Gastroesophageal sphincter (tissue), 4 donors: ENCODE measurements at places on chromosomes 4 and X. TPM values are rescaled to one million over a fixed set of nuclear protein-coding genes. Genes with fewer than 3 reads are reported as not detected.

GRCh38 chr4:75542824-75543223 lies 13.0 kb upstream of the ODAPH start:
- no peaks in the 10 kb centered on the region for H3K4me1 ChIP-seq
- no peaks in the 10 kb centered on the region for H3K27me3 ChIP-seq
- no peak for ATAC-seq
- H3K4me3 ChIP-seq, result no peak overlapping the region
- peaks cover 49% of the 10 kb centered on the region for H3K36me3 ChIP-seq

- no peaks in the 10 kb centered on the region for H3K27me3 ChIP-seq
- H3K36me3 ChIP-seq, result no peaks in the 10 kb centered on the region
- ATAC-seq, result no peak
- H3K4me3 ChIP-seq, result no peak overlapping the region
Measured at GRCh38 chr4:14644580-14645282, 357.6 kb upstream of the CPEB2 start.

GRCh38 chr4:156779774-156780173 lies 191.8 kb downstream of the PDGFC start:
- H3K36me3 ChIP-seq, result no peaks in the 10 kb centered on the region
- no peak for ATAC-seq
- H3K27me3 ChIP-seq, result no peaks in the 10 kb centered on the region
- H3K4me3 ChIP-seq, result no peak overlapping the region
- peaks cover 32% of the 10 kb centered on the region for H3K4me1 ChIP-seq

L1CAM gene
- 16.2 TPM for total RNA-seq

DNA sequence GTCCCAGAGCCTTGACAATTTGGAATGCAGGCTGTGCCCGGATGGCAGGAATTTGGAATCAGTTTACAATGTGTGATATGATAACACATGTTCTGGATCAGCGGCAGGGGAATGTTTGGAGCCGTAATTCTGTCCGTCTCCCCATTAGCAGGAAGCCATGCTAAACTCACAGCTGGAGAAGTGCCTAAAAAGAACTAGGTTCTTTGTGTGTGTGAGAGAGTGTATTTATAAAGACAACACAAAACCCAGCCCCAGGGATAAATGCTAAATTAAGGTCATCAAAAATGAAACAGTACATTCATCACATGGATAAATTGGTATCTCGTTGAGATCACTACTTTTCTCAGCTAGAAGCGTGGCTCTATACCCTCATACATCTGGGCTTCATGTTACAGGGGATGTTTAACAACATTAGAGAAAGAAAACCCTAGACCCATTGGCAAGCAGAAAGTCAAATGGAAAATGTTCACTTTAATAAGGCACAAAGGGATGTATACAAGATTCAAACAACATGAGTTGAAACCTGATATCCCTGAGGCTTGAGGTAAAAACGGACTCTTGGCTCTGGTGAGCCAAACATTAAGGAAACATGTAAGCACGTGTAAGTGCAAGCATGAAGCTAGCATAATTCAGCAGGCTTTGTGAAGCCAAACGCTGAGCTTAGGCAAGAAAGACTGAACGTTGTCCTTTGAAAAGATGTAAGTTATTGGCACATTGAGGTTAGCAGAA lies 18.0 kb upstream of the TMEM131L start:
- no peaks in the 10 kb centered on the region for H3K27me3 ChIP-seq
- ATAC-seq, result no peak
- H3K27ac ChIP-seq, result no peak overlapping the region

- no peaks in the 10 kb centered on the region for H3K27me3 ChIP-seq
- no peaks in the 10 kb centered on the region for H3K4me1 ChIP-seq
- ATAC-seq, result no peak
Measured at GRCh38 chr4:84855774-84856173, 110.7 kb downstream of the WDFY3 start.

DNA sequence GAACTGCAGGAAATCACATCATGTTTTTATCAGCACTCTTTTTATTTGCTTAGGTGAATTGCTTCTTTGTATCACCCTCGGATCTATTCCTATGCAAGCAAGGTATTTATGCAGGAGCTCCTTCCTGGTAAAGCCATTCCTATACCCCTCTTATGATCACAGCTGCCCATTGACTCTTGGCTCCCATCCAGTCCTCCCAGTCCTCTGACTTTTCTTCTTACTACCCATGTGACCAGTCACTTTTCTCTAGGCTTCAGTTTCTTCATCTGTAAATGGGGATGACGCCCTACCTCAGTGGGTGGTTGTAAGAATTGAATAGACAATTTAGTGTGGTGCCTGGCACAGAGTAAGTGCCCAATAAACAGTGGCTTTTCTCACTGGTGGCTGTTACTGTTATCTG lies 144.9 kb downstream of the FHIP1A start:
- H3K27me3 ChIP-seq, result no peaks in the 10 kb centered on the region
- no peak overlapping the region for H3K4me3 ChIP-seq
- H3K36me3 ChIP-seq, result no peaks in the 10 kb centered on the region
- no peaks in the 10 kb centered on the region for H3K4me1 ChIP-seq
- ATAC-seq, result no peak

DNA sequence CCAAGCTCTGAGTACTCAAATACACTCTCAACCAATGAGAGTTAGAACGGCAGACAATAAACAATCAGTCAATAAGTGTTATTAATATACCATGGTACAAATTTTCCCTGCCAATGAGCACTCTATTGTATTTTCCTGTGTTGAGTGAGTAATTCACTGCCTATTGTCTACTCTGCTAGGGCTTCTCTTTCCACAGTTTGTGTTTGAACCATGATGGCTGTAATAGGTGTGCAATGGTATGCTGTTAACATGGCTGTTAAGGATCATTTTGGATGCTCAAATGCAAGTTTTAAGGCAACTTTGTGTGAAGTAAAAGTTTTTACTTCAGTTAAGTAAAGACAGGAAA lies 41.2 kb downstream of the RPS6KA3 start:
- H3K4me1 ChIP-seq, result peaks cover 26% of the 10 kb centered on the region
- H3K27ac ChIP-seq, result no peak overlapping the region
- H3K36me3 ChIP-seq, result no peaks in the 10 kb centered on the region

DIAPH2 gene
- 46.1 TPM for total RNA-seq

ADAMTS3 gene
- 1.1 TPM for total RNA-seq

SPARCL1 gene
- 2,335 TPM for total RNA-seq

DNA sequence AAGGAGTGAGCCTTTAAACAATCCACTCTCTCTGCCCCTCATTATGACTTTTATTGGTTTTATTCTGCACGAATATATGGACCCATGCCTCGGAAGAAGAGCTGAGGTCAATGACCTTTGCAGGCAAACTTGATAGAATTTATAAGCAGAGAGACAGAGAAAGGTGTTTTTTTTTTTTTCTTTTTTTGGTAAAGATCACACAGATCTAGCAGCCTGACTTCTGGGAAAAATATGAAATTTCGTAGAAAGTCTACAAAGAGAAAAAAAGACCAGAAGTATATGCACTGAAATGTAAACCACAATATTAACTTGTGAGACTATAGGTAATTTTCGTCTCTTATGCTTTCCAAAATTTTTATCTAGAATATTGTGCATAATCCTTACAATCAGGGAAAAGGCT lies 61.6 kb downstream of the LEF1 start:
- no peak overlapping the region for H3K27ac ChIP-seq
- no peaks in the 10 kb centered on the region for H3K27me3 ChIP-seq
- no peak for ATAC-seq
- no peaks in the 10 kb centered on the region for H3K36me3 ChIP-seq
- no peaks in the 10 kb centered on the region for H3K4me1 ChIP-seq

TLR8 gene
- 2.7 TPM for total RNA-seq

F9 gene
- total RNA-seq, result not detected

IGFBP7 gene
- 784 TPM for total RNA-seq

SPANXA1 gene
- not detected for total RNA-seq

DNA sequence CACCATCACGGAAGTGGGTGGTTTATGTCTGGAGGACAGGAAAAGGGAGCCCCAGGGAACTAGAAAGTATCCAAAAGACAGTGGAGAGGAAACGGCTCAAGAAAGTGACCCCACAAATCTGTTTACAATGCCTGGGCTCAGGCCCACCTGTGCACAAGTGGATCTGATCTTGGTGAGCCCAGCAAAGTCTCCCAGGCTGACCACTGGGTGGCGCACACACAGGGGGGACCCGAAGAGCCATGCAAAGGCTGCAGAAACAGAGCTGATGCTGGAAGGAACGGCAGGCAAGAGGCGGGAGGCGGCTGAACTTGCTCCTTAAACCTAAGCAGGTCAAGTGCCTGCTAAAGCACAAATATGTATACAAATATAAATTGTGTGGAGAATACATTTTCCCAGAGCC lies 9.6 kb downstream of the HAUS7 start:
- H3K27ac ChIP-seq, result no peak overlapping the region
- ATAC-seq, result peak; percentile 42
- H3K36me3 ChIP-seq, result no peaks in the 10 kb centered on the region
- no peaks in the 10 kb centered on the region for H3K27me3 ChIP-seq

DSPP gene
- not detected for total RNA-seq

- H3K4me1 ChIP-seq, result peaks cover 17% of the 10 kb centered on the region
- H3K4me3 ChIP-seq, result no peak overlapping the region
- no peak for ATAC-seq
- H3K27ac ChIP-seq, result no peak overlapping the region
- peaks cover 37% of the 10 kb centered on the region for H3K27me3 ChIP-seq
Measured at GRCh38 chr4:48493452-48494100, 3.5 kb downstream of the ZAR1 start.

GRCh38 chrX:47936224-47936939 lies 67.4 kb downstream of the ZNF182 start:
- no peaks in the 10 kb centered on the region for H3K27me3 ChIP-seq
- H3K4me3 ChIP-seq, result no peak overlapping the region
- ATAC-seq, result no peak
- no peak overlapping the region for H3K27ac ChIP-seq
- no peaks in the 10 kb centered on the region for H3K36me3 ChIP-seq

IL2 gene
- not detected for total RNA-seq

- H3K27me3 ChIP-seq, result peaks cover 33% of the 10 kb centered on the region
- peak within 1 kb of the TSS; percentile 59 for H3K4me3 ChIP-seq
- peak within 1 kb of the TSS; percentile 37 for H3K27ac ChIP-seq
- no peaks in the 10 kb centered on the region for H3K36me3 ChIP-seq
- ATAC-seq, result peak; percentile 31
- no peaks in the 10 kb centered on the region for H3K4me1 ChIP-seq
Measured at GRCh38 chr4:88158489-88159228, at the start of gene ABCG2. Gene ABCG2, minus strand, starts transcription at chr4:88158639. Its CDS starts 18,644 bp downstream, at chr4:88139995.

GRCh38 chr4:6693231-6694176 lies at the start of gene S100P:
Gene S100P, plus strand, starts transcription at chr4:6693878. Its CDS starts 55 bp downstream, at chr4:6693933.
- H3K27ac ChIP-seq, result no peak within 1 kb of the TSS
- H3K36me3 ChIP-seq, result no peaks in the 10 kb centered on the region
- no peak for ATAC-seq
- H3K27me3 ChIP-seq, result no peaks in the 10 kb centered on the region
- no peak within 1 kb of the TSS for H3K4me3 ChIP-seq
- H3K4me1 ChIP-seq, result no peaks in the 10 kb centered on the region

DNA sequence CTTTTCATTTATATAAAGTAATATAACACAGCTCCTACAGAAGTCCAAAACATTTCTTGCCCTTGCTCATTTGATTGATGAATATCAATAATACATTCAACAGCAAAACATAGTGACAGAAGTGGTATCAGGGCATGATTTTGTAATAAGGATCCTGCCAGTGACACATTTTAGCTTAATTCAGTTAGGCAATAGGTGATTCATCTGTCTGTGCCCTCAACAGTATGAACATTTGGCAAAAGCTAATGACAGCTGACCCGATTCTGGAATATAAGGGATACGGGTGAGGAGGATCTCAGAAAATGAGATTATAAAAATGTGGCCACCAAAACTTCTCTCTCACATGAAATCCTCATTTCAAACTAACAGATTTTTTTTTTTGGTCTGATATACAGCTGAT lies 294.0 kb downstream of the CAMK2D start:
- peaks cover 45% of the 10 kb centered on the region for H3K4me1 ChIP-seq
- peak overlapping the region; percentile 89 for H3K27ac ChIP-seq
- H3K27me3 ChIP-seq, result no peaks in the 10 kb centered on the region
- peak; percentile 58 for ATAC-seq
- no peak overlapping the region for H3K4me3 ChIP-seq

ZNF518B gene
- 30.5 TPM for total RNA-seq

DNA sequence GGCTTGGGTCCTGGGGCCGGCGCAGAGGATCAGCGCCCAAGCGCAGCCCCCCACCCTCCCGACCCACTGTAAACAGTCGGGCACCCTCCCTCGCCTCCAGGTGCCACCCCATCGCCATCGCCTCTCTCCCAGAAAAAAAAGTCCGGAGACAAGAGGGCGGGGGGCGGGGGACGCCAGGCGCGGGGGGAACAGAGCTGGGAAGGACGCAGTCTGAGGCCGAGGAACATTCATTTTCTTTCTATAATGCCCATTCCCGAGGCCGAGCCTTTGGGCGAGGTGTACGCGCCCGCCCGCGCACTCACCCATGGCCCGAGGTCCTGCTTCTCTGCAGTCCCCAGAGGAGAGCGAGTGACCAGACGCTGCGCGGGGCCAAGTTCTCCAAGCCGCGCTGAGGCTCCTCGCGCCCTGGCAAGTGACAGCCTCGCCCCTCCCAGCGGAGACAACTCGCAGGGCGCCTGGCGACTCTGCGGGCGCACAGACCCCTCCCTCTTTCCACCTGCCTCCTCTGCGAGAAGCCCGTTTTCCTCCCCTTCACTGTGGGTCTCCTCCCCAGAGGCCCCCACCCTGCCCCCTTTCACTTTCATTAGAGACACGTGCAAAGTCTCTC lies 63.5 kb upstream of the WDR17 start:
- peak overlapping the region; percentile 62 for H3K4me3 ChIP-seq
- peak overlapping the region; percentile 93 for H3K27ac ChIP-seq
- no peaks in the 10 kb centered on the region for H3K36me3 ChIP-seq
- peaks cover 21% of the 10 kb centered on the region for H3K4me1 ChIP-seq

MAGEB2 gene
- total RNA-seq, result not detected

DNA sequence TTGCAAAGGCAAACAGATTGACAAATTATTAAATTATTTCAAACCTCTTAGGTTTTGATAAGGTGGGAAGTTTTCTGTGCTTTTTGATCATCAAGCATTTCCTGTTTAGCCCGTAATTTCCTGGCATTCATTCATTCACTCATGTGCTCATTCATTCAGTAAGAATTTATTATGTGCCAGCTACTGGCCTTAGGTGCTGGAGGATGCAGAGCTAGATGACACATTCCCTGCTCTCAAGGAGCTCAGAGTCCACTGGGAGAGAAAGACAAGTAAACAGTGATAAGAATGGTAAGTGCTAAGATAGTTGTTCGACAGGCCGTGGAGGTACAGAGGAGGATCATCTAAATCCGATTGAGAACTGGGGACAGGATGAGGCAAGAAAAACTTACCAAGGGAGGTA lies 153.0 kb downstream of the DCTD start:
- no peaks in the 10 kb centered on the region for H3K36me3 ChIP-seq
- H3K27ac ChIP-seq, result no peak overlapping the region
- no peak for ATAC-seq
- no peak overlapping the region for H3K4me3 ChIP-seq
- H3K4me1 ChIP-seq, result no peaks in the 10 kb centered on the region

NKAP gene
- total RNA-seq, result 6.2 TPM

GRCh38 chr4:94621491-94622080 lies 136.2 kb upstream of the BMPR1B start:
- no peaks in the 10 kb centered on the region for H3K27me3 ChIP-seq
- H3K4me1 ChIP-seq, result no peaks in the 10 kb centered on the region
- H3K36me3 ChIP-seq, result peaks cover 35% of the 10 kb centered on the region
- no peak overlapping the region for H3K27ac ChIP-seq
